Transverse colon (tissue), 4 donors: ENCODE measurements at places on chromosomes 11 and 22. TPM values are rescaled to one million over a fixed set of nuclear protein-coding genes. Genes with fewer than 3 reads are reported as not detected.

Gene ANO3
- 0.55 TPM for total RNA-seq

Gene ADAMTS8
- total RNA-seq, result 0.95 TPM

Gene SEZ6L
- total RNA-seq, result not detected

Gene PRDM10
- 12.3 TPM for total RNA-seq

Gene ELF5
- not detected for total RNA-seq

Gene CAPN5
- total RNA-seq, result 290 TPM

Gene SULT4A1
- 0.68 TPM for total RNA-seq

GRCh38 chr11:22510010-22510409 is 115.6 kb downstream of the FANCF start:
- no peak for DNase-seq

GRCh38 chr11:35126000-35126878 is 12.7 kb upstream of the CD44 start:
- no peak for DNase-seq

- DNase-seq, result no peak
Observed at GRCh38 chr11:124841840-124842239, 23.4 kb upstream of the ROBO3 start.

- DNase-seq, result peak; percentile 49
Observed at GRCh38 chr11:65593518-65594414, 1.8 kb downstream of the KCNK7 start.

DNA sequence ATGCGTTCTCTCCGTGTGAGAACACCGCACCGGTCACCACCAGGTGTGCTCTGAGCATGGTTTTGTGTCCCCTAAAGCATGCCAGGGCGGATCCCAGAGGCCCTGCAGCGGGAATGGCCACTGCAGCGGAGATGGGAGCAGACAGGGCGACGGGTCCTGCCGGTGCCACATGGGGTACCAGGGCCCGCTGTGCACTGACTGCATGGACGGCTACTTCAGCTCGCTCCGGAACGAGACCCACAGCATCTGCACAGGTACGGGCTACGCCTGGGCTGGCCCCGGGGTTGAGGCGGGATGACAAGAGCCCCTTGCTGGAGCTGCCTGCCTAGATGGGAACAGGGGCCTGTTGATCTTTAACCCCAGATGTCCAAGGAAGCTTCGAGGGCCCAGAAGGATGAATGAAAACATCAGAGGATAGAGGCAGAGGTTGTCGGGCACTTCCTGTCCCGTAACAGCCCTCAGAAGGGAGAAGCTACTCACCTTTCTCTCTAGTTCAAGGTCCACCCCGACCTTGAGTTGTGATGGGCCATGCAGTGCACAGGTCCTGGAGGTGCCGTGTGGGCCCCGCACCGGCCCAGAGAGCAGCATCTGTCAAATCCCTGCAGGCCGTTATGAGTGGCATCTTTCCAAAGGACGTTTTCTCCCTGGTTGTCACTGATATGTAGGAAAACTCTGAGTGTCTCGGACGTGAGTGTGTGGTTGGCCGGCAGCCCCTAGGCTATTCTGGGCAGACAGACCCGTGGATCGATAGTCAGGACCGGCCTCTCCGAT is 3.3 kb downstream of the CRELD2 start:
- no peak for DNase-seq

- no peak for DNase-seq
Observed at GRCh38 chr22:26684168-26684567, 26.8 kb downstream of the MIAT start.

DNA sequence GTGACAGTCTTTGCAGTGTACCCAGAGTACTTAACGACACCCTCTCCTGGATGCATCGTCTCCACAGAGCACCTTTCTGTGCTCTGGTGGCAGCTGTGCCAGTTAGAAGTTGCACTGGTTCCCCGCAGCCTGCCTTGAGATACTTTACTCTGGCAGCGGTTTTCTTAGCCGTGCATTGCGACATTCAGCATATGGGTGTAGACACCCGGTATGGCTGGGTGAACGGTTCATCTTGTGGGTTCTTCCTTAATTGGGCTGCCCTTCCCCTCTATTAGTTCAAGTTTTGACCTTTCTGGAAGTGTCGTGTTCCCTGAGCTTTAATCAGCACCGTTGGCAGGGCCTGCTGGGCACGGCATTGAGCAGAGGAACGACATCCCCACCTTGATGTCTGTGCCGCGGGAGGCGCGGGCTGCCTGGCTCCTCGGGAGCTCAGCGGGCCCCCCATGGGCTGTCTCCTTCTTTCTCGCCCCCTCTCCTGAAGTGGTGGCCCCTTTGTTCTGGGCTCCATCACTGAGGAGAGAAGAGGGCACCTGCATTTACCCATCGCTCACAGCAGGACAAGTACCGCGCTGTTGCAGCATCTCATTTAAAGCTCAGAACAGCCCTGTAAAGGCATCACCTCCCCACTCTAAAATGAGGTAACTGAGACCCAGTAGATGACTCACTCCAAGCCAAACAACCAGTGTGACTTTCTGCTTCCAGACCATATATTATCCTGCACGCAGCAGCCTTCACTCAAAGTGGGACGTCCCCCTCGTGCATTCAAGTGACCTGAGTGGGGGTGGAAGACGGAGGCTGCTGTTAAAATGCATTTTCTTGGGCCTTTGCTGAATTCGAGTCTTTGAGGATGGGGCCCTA is 13.3 kb downstream of the FAM83F start:
- DNase-seq, result no peak

- no peak for DNase-seq
Observed at GRCh38 chr11:62854825-62855570, 15.6 kb upstream of the WDR74 start.

- DNase-seq, result no peak
Observed at GRCh38 chr22:36445158-36445668, 36.2 kb downstream of the TXN2 start.

DNA sequence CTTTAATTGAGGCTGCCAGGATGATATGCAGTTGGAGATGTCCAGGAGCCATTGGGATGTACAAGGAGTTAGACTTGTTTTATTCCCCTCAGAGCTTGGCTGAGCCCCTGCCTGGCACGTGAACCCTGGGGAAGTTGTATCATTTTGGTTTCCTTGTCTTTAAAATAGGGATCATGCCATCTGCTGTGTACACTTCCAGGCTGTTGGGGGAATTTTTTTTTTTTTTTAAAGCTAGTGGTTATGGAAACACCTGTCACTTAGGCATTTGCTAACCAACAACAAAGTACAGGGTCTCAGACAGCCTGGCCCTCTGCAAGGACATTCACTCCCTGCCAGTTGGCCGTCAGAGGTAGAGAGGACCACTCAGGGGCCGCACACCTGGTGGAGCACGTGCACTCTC is 8.5 kb upstream of the RAB1B start:
- no peak for DNase-seq

DNA sequence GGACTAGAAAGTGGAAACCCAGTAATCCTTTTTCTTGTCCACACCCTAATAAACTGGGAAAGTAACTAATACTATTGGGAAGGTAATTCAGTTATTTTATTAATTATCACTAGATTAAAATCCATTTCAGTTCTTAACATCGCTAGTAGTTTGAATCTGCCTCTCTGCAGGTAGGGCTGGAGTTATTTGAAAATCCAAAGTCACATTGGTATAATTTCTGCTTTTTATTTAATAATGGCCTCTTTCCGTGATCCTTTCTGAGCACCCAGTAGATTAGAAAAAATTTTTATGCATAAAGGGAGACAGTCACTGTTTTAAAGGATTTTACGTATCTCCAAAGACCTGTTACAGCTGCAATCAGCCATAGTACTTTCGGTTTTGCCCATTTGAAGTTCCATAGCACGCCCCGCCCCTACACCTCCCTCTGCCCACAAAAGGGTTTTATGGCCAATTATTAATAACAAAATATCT is 605 bp upstream of the COPB1 start:
- peak; percentile 68 for DNase-seq

- DNase-seq, result no peak
Observed at GRCh38 chr11:102389253-102389652, 42.2 kb downstream of the BIRC2 start.

DNA sequence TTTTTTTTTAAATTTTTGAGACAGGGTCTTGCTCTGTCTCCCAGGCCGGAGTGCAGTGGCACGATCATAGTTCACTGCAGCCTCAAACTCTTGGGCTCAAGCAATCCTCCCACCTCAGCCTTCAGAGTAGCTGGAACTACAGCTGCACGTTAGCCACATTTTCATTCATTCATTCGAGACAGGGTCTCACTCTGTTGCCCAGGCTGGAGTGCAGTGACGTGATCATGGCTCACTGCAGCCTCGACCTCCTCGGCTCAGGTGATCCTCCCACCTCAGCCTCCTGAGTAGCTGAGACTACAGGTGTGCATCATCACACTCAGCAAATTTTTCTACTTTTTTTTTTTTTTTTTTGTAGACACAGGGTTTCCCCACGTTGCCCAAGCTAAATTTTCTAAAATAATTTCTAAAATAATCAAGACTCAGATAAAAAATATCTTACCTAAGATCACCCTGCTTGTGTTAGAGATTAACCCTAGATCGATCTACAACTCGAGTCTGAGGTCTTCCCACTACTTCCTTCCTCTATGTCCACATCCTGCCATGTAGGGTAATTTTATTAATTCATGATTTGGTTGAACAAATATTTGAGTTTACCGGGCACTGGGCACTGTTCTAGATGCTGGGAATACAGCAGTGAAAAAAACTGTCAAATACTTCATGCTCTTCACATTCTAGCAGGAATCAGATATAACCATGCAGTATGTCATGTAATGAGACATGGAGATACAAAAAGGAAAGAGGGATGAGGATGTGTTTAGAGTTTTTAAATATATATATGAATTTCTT is 15.1 kb downstream of the EIF4G2 start:
- DNase-seq, result no peak

GRCh38 chr11:62689421-62690183 is at the start of gene LRRN4CL:
Gene LRRN4CL (minus strand): TSS chr11:62689530. CDS start chr11:62688508, 1,022 bp downstream.
- peak; percentile 67 for DNase-seq

DNA sequence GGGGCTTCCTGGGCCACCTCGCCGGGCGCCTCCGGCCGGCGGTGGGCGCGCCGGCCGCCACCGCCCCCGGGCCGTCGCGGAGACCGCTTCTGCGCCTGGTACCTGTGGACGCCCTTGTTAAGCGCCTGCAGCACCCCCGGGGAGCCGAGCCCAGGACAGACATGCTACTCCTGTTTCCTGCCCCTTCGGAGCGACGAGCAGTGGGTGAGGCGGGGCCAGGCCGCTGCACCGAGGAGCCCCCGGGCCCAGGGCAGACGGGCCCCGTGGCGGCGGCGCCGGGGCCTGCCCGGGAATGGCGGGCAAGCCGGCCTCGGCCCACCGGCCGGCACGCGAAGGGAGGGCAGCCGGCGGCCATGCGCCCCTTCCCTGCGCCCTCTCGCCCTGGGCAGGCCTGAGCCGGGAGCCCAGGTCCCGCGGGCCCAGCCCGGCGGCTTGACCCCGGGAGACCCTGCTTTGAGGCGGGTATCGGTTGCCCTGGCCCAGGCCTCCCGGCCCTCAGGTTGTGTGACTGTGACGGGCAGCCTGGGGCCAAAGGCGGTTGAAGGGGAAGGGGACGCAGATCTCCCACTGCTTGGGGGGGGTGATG is 789 bp upstream of the KDM2A start:
- DNase-seq, result peak; percentile 50

DNA sequence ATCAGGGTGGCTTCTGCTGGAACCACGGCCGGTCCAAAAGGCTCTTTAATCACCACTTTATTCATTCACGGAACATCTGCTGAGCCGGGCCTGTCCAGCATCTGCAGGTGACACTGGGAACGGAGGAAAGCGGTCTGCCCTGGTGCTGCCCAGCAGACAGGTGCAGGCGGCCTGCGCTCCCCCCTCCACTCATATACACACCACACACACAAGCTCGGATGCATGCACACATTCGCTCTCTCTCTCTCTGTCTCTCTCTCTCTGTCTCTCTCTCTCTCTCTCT is 736.9 kb downstream of the BRD1 start:
- no peak for DNase-seq

DNA sequence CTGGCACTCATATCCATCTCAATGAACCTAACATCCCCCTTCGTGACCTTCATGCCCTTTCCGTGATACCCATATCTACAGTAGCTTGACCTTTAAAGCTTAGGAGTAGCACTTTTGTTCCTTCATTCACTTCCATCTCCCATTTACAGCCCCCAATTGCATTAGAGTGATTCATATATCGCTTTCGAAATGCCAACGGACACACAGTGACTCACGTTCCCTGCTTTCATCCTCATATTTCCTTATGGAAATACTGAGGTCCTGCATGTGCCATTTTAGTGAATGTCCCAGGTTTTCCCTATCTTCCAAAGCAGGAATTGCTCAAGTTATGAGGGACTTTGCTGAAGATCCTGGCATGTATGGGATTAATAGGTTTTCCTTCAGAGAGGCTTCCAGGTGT is 44.3 kb upstream of the CEP126 start:
- no peak for DNase-seq

- DNase-seq, result no peak
Observed at GRCh38 chr11:40186437-40187263, 1272.8 kb downstream of the LRRC4C start.
